Stimulated activated CD4-positive, alpha-beta T cell treated with anti-CD3 and anti-CD28 coated beads, Interleukin-1b, Interleukin-23, amount 100 ng/mL, for 1 hour (primary cell): ENCODE measurements at places on chromosomes 4 and X.

DNA sequence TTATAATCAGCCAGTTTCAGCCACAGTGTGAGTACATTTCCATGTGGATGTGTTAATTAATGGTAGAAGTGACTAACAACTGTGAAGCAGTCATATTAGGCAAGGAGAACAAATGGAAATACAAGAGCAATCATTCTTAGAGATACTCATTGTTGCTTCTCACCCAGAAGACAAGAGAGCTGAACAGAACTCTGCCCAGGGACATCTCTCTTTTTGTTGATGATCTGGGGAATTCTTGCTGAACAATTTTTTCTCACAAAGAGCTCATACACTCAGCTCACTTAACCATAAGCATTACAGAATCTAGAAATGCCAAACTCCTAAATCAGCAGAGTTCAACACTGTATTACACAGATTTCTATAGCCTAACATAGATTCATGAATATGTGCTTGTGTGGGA is 150.1 kb downstream of the COMMD8 start:
- DNase-seq = no peak

GRCh38 chr4:15756361-15756861 is 21.7 kb upstream of the CD38 start:
- peak; percentile 39 for DNase-seq

GRCh38 chr4:73487233-73487632 is 5.7 kb downstream of the AFM start:
- DNase-seq = no peak

- DNase-seq = no peak
Observed at GRCh38 chr4:575281-576141, 584 bp downstream of the TMEM271 start.

DNA sequence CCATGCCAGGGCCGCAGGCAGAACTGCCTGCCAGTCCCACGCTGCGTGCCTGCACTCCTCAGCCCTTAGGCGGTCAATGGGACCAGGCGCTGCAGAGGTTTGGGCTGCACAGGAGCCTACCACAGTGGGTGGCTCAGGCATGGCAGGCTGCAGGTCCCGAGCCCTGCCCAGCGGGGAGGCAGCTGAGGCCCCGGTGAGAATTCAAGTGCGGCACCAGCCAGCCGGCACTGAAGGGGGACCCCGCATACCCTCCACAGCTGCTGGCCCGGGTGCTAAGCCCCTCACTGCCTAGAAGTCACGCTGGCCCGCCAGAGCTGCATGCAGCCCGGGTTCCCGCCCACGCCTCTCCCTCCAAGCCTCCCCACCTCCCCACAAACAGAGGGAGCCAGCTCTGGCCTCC is 302.5 kb upstream of the UGT8 start:
- DNase-seq = no peak

GRCh38 chrX:124086411-124086810 is 124.9 kb downstream of the STAG2 start:
- no peak for DNase-seq

DNA sequence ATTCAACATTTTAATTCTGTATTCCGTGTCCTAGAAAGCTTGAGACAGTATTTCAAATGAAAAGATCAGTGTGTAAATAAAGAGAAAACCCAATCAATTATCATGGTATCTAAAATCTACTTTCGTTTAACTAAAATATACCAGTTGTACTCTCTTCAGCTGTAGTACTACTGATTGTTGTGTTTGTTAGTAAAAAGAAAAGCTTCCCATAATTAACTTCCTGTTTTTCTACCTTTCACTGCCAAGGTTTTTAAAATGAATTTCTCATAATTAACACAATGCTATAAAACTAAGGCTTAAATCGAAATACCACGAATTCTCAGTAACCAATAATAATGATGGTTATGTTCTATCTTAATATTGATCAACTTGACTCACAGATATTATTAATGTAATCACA is 37.4 kb downstream of the PPP3CA start:
- no peak for DNase-seq

DNA sequence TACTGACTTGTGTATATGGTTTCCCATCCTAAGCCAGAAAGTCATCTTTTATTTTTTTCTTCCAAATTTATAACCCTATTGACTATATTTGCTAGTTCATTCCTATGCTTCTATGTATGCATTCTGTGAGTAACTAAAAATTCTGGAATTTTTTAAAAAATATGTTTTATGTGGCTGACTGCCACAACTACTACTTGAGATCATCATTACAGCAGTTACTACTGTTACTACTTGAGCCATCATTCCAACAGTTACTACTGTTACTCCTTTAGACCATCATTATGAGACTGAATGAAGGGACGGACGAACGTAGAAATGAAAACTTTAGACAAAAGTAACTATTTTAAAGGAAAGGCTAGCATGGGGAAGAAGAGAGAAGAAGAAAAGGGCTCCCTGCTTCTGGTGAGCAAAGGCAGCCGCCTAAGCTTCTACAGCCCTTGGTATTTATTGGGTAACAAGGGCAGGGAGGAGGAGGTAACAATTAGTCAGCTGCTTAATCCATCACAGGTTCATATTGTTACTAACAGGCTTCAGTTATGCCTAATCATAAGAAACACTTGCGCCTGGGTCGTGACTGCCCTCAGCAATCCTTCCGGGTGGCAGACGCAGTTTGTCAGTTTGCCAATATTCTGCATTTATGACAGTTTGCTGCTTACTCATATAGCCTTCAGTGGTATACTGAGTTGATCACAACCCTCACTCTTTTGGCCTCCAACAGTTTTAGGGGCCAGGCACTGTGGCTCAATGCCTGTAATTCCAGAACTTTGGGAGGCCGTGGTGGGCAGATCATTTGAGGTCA is 80.4 kb downstream of the PDLIM5 start:
- DNase-seq = no peak

- no peak for DNase-seq
Observed at GRCh38 chrX:153708415-153708814, 15.8 kb downstream of the BCAP31 start.

GRCh38 chr4:30904588-30904987 is 184.4 kb downstream of the PCDH7 start:
- no peak for DNase-seq

DNA sequence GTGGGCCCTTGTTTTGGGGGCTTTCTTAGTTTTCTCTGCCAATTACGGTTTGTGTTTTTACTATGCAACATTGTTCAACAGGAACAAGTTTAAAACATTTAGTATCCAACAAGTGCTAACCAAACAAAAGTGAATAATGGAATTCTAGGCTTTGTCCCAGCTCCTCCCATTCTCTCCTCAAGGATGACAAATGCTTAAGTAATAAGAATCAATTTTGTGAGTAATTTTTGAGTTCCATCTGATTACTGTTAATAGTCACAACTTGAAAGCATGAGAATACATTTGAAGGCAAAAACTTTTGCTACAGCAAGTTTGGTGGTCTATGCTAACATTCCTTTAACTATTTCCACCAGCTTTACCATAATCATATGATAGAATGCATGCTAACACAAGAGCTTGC is 78.1 kb upstream of the HPGD start:
- DNase-seq = no peak

- no peak for DNase-seq
Observed at GRCh38 chr4:92406488-92406887, 102.7 kb downstream of the GRID2 start.

DNA sequence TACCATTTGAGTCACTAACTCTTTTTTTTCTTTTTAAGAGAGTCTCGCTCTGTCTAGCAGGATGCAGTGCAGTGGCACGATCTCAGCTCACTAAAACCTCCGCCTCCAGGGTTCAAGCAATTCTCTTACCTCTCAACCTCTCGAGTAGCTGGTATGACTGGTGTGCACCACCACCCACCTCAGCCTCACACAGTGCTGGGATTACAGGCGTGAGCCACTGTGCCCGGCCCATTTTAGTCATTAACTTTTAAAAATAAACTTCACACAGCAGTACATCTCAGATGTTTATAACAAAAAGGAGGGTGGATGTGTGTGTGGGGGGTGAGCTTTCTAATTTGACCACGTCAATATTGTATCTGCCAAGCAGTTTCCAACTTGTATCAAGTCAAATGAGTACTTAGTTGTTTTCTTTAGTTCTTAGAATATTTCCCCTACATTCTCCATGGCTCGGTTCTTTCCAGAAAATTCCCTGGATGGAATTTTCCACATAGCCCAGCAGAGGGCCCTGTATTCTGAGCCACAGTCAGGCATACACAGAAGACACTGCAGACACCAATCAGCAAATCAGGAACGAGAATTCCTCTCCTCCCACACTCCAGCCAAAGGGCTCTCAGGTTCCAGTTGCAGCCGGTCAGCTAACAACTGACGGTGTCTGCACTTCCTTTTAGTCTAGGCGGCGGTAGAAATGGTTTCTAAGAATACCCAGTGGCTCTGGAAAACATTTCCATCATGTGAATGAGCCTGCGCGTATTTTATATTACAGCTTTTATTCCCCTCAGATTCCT is 20.1 kb upstream of the ARAF start:
- DNase-seq = no peak

DNA sequence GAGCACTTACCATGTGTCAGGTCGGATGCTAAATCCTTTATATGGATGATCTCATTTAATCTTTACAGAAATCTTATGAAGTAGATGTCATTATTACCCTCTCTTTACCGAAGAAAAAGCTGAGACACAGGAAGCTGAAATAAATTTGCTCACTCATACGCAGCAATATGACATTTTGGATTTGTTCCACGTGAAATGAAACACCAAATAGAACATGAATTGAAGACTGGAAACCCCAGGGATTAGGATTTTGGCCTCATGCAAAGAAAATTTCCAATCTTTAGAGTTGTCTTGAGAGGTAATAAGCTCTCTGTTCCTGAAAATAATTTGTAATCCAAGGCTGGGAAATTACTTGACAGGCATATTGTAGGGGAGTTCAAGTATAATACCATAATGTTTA is 354.4 kb upstream of the CLNK start:
- DNase-seq = no peak

- no peak for DNase-seq
Observed at GRCh38 chr4:84419201-84419600, 79.9 kb downstream of the NKX6-1 start.

DNA sequence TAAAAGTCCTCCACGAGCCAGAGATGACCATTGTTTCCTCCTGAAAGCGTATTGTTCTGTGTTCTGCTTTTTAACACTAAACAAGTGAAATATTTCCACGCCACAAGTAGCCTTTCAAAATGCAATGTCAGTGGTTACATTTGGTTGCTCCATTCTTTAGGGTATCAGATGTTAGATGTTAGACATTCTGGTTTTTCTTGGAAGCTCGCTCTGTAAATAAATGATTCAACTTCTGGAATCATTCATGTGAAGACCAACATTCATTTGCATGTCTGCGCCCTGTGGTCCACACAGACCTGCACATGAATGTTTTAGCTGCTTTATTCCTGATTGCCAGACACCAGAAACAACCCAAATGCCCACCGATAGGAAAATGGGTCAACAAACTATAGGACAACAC is 38.0 kb upstream of the HELT start:
- DNase-seq = no peak

- no peak for DNase-seq
Observed at GRCh38 chrX:151004085-151004484, 20.9 kb downstream of the HMGB3 start.

- DNase-seq = no peak
Observed at GRCh38 chrX:13028871-13029636, 15.4 kb downstream of the FAM9C start.

DNA sequence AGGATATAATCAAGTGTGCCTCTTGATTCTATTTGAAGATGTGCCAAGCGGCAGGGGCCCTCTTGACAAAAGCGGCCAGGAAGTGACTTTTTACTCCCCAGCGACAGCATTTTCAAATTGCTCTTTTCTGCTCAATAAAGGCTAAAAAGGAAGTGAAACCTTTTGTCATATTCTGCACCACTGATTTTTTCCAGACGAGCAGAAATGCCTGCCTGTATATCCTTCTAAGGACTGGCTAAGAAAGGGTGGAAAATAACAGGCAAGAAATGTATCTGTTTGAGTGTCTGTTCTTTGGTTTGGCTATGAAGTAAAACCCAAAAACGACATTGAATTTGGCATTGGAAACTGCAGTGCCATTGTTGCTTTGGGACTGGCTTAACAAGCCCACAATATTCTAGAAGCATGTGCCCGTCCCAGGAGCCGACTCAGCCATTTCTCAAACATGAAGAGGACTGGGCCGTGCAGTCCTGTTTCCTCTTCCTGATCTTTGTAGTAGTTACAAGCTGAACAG is 25.4 kb downstream of the TMSB4X start:
- no peak for DNase-seq

- DNase-seq = no peak
Observed at GRCh38 chr4:34417160-34417559, 1827.2 kb downstream of the ARAP2 start.

GRCh38 chrX:23202326-23202725 is 132.3 kb upstream of the PTCHD1 start:
- DNase-seq = no peak

DNA sequence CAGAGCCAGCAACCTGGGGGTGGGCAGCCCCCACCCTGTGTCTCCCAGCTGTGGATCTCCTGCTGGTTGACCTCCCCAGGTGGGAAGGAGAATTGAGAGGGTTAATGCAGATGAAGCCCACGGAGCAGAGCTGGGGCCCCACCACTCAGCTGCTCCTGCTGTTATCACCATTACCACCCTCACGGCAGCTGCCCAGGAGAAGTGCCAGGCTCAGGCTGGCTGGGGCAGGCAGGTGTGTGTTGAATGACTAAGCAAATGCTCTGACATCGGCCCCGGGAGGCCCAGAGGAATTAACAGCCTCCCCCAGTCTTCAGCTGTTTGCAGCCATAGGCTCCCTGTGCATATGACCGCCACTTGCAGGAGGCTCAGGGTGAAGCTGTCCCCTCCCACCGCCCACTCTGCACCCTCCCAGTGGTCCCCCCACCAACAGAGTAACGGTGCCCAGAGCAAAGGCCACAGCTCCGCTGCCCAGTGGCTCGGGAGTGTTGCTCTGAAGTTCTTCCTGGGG is 133.8 kb downstream of the CPZ start:
- no peak for DNase-seq

GRCh38 chr4:40214661-40215418 is 18.0 kb downstream of the RHOH start:
- DNase-seq = no peak

GRCh38 chrX:154460326-154460725 is 2.2 kb downstream of the PLXNA3 start:
- DNase-seq = no peak

DNA sequence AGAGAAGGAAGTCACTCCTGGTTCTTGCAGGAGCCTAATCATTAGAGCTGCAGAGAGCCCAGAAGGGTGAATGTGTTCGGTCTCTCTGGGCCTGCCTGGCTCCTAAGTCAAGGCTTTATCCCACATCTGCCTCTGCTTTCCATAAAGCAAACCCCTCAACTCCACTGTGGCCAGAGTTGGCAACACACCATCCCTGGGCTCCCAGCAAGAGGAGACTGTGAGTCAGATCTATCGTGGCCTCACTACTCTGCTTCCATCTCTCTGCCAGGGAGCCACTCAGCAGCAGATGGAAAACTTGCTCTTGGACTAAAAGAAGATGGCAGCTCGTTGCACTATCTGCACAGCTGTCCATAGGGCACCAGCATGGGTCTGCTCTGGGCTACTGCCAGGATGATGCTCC is 348.2 kb downstream of the FBXW7 start:
- no peak for DNase-seq
